ENCODE measurements at places on chromosomes 7 and 10.

DNA sequence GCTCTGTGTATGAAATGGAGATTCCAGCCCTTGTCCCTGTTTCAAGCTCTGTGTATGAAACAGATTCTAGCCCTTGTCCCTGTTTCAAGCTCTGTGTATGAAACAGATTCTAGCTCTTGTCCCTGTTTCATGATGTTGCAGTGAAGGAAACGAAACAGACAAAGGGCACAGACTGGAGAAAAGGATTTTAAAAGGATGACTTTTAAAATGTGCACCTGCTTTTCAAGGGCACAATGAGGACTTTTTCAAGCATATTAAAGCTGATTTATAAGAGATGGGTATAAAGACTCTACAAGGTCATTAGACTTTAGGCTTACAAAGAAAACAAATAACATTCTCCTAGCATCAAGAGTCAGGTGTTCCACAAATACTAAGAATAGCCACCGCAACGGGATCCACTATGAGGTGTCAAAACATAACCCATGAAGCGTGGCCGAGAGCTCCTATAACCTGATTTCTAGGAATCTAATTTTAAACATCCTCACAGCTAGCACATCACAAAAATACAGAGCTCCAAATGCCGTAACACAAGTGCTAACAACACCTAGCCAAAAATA, 29.0 kb downstream of the DIP2C start:
- DNase-seq, result no peak

- no peak for DNase-seq
These were observed 32.9 kb upstream of the SLF2 start for GRCh38 chr10:100879741-100880360.

GRCh38 chr7:20479706-20480105, 135.8 kb upstream of the ABCB5 start:
- no peak for DNase-seq

DNA sequence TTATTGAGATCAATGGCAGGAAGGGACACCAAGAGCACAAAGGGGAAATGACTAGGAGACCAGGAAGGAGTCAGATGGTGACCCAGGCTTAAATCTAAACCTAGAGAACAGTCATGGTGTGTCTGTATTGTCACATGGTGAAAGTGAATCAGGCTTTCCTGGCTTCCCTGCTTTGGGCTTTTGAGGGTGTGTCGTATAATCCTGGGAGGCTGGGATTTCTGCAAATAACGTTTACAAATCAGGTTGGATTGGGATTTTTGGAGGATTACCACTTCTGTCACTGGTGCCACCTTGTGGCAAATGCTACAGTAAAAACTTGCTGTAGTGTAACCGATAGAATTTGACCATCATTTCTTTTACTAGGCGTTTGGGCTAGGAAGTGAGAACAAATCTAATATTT, 502.6 kb downstream of the NRG3 start:
- peak; percentile 7 for DNase-seq

- DNase-seq, result no peak
These were observed 41.9 kb downstream of the DPCD start for GRCh38 chr10:101629837-101630632.

- DNase-seq, result no peak
These were observed 73.5 kb downstream of the ZRANB1 start for GRCh38 chr10:125015356-125015944.

DNA sequence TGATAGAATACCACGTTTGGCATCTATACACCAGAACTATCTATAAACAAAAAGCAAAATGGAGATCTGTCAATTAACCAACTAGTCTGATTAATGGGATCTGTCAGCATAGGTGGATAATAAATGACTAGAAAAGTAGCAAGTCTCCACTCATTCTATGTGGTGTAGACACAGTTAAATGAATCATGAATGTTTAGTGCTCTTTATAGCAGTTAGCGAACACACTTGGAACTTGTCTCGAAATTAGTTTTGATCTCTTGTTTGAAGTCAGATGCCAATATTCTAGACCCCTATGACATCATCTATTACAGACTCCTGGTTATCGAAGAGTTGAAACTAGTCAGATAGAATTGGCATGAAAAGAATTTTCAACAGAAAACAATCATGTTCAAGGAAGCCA, 259.7 kb downstream of the AHR start:
- DNase-seq, result no peak

DNA sequence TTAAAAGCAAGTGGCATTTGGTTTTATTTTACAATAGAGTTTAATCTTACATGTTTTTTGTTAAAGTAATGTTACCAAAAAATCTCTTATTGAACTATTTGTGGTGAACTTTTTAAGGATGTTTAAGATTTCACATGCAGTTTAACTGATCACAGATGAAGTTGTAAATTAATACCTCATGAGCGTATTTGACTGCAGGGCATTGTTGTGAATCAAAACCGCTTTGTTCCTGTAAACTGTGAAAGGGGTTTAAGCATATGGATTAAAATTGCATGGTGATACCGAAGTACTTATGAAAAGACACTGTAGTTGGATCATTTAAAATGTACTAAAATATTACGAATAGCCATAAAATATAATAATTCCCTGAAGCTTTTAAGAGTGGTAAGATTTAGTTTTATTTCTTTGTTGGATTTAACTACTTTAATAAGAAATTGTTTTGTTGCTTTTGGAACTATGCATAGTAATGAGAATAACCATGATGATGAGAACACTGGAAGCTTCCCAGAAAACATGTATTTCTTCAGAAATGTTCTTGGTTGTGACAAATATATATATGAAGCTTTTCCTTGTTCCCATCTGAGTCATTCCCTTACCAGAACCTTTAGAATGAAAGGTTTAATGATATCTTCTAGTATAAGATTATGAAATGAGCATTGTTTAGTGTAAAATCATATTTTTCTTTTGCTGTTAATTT, 131.3 kb downstream of the ADK start:
- DNase-seq, result peak; percentile 32

- DNase-seq, result no peak
These were observed 3.3 kb downstream of the IL2RA start for GRCh38 chr10:6058682-6059475.

- no peak for DNase-seq
These were observed 52.5 kb downstream of the NRCAM start for GRCh38 chr7:108403597-108404217.

GRCh38 chr7:46315891-46316290, 394.8 kb upstream of the IGFBP3 start:
- peak; percentile 65 for DNase-seq

GRCh38 chr10:49649294-49649693, 30.2 kb upstream of the C10orf53 start:
- DNase-seq, result no peak

DNA sequence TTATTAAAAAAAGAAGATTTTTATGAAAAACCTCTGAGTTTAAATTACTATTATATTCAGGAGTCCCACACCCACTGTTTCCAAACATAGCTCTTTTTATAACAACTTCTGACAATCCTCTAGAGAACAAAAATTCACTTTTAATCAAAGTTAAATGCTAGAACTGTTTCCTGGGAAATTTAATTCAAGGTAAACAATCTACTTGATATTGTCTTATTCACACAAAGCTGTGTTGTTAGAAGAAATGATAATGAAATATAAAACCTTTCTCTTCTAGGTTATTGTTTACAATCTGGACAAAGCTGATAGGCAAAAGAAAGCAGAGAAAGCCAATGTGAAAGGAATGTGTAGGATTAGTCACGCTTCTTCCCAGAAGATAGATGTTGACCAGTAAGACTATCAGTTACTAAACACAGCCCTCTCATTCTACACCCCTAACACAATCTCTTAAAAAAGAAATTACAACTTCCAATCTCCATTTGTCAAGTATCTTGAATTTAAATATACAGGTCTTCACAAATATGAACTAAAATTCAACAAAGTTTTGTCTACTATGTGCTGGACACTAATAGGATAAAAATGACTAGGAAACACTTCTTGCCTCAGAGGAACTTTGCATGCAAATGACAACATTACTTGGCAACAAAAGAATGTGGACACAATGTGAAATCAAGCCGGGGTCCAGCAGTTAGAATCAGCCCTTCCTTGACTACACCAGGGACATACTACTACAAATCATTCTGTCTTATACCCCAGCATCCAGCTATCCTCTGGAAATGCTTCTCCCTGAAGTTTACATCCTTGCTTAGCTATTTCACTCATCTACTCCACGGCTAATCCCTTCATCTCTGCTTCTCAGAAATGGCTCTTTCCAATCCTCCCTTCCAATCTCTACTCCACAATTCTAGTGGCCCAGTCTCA, 123.7 kb downstream of the IMMP2L start:
- DNase-seq, result peak; percentile 64

- DNase-seq, result no peak
These were observed 10.6 kb downstream of the PPP2R2D start for GRCh38 chr10:131911451-131911850.

- no peak for DNase-seq
These were observed 76.1 kb upstream of the POM121L12 start for GRCh38 chr7:52959336-52959735.

GRCh38 chr7:95433952-95434556, 774 bp downstream of the PON2 start:
- no peak for DNase-seq

DNA sequence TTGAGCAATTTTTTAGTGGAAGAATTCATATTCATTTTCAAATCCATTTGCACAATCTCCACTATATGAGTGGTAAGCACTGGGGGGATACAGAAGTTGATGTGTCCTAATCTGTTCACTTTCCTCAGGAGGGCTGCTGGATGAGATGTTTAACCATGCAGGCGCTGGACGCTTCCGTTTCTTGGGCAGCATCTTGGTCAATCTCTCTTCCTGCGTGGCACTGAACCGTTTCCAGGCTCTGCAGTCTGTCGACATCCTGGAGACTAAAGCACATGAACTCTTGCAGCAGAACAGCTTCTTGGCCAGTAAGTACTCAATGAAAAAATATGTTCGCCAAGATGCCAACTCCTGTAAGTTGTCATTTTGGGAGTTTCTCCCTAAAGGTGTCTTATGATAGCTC, 179.3 kb downstream of the ABCA13 start:
- no peak for DNase-seq

- no peak for DNase-seq
These were observed 5.9 kb upstream of the ADAP1 start for GRCh38 chr7:960269-960871.

GRCh38 chr7:140082770-140083169, 20.0 kb upstream of the PARP12 start:
- no peak for DNase-seq

- DNase-seq, result no peak
These were observed 84.7 kb downstream of the AUTS2 start for GRCh38 chr7:69683002-69683401.

GRCh38 chr10:56902554-56902953, 541.5 kb upstream of the ZWINT start:
- DNase-seq, result no peak

GRCh38 chr7:84412161-84412969, 217.8 kb upstream of the SEMA3A start:
- peak; percentile 89 for DNase-seq

DNA sequence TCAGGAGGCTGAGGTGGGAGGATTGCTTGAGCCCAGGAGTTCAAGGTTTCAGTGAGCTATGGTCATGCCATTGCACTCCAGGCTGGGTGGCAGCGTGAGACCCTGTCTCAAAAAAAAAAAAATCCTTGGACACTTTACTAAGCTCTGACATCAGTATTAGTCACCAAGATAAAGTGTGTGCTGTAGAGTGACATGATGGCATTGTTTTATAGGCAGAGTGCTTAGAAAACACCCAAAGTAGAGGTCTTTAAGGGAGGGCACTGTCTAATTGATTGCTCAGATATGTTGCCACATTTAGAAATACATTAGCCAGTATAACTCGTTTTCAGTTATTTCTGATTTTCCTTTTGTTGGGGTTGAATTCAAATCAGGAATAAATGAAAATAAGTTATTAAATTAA, 235.9 kb downstream of the REEP3 start:
- no peak for DNase-seq

DNA sequence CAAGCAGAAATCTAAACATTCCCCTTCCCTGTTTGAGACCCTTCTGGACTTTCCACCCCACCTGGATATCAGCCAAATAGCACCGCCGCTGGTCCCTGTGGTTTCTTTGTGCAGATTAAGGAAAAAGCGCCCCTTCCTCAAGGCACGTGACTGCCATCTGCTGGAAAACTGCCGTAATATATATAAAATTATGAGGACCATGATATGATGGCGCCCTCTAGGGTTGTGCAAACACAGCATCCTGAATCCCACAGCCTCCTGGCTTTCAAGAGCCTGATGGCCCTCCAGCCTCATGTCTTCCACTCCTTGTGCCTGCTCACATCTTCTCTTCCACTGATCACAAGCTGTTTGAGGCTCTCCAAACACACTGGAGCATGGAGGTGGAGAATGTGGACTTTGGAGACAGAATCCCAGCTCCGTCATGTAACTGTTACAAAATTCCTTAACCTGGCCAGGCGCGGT, 121.3 kb downstream of the MYL10 start:
- DNase-seq, result no peak

GRCh38 chr10:28429573-28430216, 103.2 kb upstream of the WAC start:
- no peak for DNase-seq

- no peak for DNase-seq
These were observed 125.9 kb upstream of the NOBOX start for GRCh38 chr7:144529269-144529926.

GRCh38 chr7:57354195-57354594, 95.8 kb upstream of the ZNF716 start:
- DNase-seq, result no peak

DNA sequence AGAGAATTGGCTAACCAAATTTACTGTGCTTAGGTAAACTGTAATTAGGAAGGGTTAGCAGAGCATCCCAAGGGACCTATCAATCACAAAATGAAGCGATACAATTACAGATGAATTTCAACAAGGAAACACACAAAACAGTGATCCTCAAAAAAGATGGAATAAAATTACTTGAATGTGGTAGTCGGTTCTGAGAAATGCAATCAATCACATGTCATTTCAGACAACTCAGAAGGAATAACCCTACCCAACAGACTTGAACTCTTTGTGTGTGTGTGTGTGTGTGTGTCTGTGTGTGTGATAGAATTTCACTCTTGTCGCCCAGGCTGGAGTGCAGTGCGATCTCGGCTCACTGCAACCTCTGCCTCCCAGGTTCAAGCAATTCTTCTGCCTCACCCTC, 43.5 kb downstream of the ST8SIA6 start:
- DNase-seq, result no peak

GRCh38 chr10:35216303-35216905, 89.8 kb downstream of the CREM start:
- DNase-seq, result no peak

- no peak for DNase-seq
These were observed 560.3 kb upstream of the POM121L12 start for GRCh38 chr7:52475001-52475582.

DNA sequence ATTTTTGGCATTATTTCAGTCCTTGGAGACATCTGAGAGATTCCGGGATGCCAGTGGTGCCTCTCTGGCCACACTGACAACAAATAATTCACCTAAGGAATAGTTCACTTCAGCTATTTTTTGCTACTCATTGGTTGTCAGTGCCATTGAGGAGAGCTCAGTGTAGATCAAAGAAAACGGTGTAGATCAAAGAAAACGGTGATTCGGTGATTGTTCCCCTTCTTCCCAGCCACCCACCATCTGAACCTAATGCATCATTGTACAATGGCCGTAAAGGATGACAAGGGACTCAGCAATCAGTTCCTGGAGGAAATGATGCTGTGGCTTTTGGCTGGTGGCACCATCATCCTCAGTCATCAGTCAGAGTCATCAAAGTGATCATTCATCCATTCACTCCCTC, 80.6 kb downstream of the PTPRZ1 start:
- no peak for DNase-seq

GRCh38 chr7:118478236-118478635, 253.7 kb downstream of the ANKRD7 start:
- no peak for DNase-seq

GRCh38 chr7:151008143-151008510, 16.2 kb downstream of the ATG9B start:
- no peak for DNase-seq

- DNase-seq, result no peak
These were observed 1.6 kb downstream of the EXOSC1 start for GRCh38 chr10:97444212-97444611.

All from skeletal muscle cell (primary cell).